Activated T-helper 1 cell treated with Interleukin-2 at 50 U/mL for 16 hours (primary cell): ENCODE measurements at places on chromosomes 4 and X.
A peak's percentile ranks its signal among the peaks of the same experiment; 100 is the strongest.

- no peak for DNase-seq
Observed at GRCh38 chr4:2947926-2948325, 15.3 kb downstream of the NOP14 start.

- no peak for DNase-seq
Observed at GRCh38 chr4:174549721-174550120, 27.4 kb upstream of the HPGD start.

DNA sequence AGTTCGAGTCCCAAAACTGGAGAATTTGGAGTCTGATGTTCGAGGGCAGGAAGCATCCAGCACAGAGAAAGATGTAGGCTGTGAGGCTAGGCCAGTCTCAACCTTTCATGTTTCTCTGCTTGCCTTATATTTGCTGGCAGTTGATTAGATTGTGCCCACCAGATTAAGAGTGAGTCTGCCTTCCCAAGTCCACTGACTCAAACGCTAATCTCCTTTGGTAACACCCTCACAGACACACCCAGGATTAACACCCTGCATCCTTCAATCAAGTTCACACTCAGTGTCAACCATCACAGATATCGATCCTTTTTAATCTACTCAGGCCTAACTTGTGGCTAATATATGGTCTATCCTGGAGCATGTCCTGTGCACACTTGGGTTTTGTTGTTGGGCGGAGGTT lies 18.0 kb upstream of the MAEA start:
- no peak for DNase-seq

DNA sequence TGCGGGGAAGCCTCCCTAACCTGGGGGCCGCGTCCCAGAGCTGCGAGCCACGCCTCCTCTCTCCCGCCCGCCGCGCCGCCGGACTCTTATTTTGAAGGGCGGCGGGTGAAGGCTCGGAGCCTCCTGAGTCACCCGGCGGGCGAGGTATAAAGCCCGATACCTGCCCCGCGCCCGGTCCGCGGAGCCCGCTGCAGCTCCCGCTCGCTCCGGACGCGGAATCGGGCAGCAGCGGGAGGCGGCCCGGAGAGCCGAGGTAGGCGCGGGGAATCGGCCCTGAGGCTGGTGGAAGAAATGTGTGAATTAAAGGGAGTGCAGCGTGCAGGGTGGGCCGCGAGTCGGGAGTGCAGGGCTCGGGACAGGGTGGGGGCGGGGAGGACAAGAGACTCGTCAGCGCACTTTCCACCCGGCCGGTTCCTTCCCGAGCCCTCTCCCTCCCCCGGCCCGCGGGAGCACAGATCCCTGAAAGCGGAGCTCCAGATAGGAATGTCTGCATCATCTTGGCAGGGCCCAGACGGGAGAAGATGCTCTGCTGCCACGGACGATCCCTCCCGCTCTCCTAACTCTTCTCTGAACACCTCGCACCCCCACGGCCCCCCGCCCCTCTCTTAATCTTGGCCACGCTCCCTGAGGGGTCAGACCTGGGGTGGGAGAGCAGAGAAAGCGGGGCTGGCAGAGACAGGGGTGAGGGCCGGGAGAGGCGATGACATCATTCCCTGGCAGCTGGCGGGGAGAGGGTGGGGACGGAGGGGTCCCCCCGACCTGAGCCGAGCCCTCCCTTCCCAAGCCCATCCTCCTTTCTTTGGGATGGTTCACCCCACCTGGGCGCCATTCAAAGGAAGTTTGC lies 177.9 kb downstream of the CBR4 start:
- peak; percentile 10 for DNase-seq

DNA sequence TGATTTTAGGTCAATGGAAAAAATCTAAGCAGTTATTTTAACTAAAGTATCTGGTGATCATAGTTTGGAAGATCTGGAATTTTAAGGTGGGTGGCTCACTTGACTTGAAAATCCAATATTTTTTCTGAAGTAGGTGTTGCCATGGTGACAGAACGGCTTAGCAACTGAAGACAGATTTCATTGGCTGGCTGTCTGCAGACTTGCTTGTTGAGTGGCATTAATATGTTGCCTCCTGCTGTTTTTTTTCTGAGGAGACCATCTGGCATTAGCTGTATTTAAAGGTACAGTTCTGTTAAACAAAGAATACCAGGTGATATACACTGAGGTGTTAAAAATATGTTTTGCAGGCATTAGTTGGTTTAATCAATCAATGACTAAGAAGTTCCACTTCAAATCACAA lies 19.8 kb downstream of the CPE start:
- DNase-seq = no peak

DNA sequence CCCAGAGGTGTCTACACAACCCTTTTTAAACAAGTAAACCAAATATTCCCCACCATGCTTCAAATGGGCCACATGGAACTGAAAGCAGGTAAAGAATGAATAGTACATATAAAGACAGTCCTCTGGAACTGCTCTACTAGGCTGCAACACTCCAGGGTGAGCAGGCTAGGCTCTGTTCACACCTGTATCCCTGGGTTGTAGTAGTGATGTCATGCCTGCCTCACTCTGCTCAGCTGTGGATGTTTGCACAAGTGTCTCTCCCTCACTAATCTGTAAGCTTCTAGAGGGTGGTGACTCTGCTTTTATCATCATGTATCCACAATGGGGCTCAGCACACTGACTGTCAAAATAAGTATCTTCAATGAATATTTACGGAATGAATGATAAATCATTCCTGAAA lies 20.4 kb downstream of the LEF1 start:
- DNase-seq = no peak

DNA sequence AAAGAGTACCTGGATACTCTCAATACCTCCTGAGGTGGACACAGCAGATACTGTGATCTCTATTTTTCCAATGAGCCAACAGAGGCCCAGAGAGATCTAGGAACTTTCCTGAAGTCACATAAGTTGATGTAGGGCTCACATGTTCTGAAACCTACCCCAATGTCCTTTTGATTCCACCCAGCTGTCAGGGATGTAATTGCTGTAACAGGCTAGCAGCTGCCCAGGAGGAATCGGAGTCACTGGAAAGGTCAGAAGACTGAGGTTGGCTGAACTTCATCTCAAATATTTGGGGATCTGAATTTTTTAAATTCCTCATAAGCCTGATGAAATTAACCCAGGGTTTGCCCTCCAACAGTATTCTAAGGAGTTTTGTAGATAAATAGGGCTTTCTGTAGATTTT lies 52.5 kb upstream of the PROM1 start:
- DNase-seq = no peak

- DNase-seq = no peak
Observed at GRCh38 chr4:169147191-169147590, 123.6 kb downstream of the SH3RF1 start.

DNA sequence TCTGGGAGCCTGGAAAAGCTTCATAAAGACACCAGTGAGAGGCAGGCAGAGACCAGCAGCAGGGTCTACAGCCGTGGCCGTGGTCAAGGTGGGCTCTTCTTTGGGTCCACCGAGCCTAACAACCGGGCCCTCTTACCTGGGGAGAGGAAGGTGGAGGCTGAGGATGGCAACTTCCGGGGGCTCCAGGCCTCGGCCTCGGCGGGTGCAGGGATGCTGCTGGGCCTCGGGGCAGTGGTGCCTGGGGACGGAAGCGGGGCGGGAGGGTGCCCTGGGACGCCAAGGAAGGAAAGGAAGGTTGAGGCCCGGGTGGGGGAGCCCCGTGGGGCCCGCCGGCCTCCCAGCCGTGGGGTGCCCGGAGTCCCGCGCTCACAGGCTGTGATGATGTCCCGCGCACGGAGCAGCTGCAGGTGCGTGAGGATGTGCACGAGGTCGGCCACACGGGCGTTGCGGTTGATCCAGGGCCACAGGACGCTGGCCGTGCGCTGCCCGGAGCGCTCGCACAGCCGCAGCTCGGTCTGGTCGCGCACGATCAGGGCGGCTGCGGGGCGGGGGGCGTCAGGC lies 561 bp downstream of the IRAK1 start:
- DNase-seq = no peak

DNA sequence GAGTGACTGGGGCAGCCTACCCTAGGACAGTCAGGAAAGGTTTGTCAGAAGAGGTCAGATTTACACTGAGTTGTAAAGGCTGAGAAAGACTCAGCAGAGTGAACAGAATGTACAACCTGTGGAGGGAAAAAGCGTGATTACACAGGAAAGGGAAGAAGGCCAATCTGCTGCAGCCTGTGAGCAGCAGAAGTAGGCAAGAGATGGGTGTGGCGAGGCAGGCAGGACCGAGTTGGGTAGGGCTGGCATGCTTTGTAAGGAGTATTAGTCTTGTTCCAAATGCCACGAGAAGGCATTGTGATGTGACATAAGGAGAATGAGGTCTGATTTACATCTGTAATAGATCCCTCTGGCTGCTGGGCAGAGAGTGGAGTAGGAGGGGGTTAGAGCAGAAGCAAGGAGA lies 12.6 kb downstream of the SGMS2 start:
- DNase-seq = no peak

GRCh38 chr4:38752941-38753806 lies 29.6 kb downstream of the TLR10 start:
- DNase-seq = no peak

DNA sequence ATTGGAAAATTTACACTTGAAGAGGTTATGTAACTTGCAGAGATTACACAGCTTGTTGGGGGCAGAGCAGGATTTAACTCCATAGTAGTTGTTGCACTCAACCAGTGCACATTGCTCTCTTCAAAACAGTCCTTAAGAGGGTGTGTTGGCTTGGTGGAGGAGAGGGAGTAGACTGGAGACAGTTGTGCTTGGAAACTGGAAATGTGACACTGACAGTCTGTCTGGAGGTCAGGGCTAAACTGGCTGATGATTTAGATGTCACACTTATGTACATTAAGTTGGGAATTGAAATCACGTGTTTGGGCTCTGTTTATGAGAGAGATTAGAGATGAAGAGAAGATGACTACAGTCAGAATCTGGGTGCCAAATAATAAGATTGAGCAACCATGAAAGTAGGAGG lies 32.9 kb downstream of the CCSER1 start:
- DNase-seq = no peak

GRCh38 chrX:118536687-118537461 lies 41.3 kb downstream of the DOCK11 start:
- DNase-seq = peak; percentile 23

- no peak for DNase-seq
Observed at GRCh38 chr4:152265149-152265621, 270.7 kb downstream of the FBXW7 start.

DNA sequence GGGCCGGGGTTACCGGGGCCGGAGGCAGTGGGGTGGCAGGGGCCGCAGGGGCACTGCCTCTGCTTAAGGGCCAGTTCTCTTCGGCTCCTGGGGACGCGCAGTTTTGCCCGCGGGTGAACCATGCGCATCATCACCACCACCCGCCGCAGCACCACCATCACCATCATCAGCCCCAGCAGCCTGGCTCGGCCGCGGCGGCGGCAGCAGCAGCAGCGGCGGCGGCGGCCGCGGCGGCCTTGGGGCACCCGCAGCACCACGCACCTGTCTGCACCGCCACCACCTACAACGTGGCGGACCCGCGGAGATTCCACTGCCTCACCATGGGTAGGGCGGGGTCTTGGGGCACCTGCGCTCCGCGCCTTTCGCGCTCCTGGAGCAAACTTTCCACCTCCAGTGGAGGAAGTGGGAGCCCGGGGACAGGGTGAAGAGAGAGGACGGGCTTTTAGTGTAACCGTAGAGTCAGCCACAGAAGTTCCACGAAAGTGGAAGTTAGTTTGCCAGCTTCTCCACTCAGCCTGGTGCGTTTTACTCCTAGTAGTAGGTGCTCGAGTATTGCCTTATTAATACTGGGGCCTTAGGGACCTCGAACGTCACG lies 729 bp downstream of the GSX2 start:
- DNase-seq = no peak

- DNase-seq = no peak
Observed at GRCh38 chrX:16239211-16239610, 71.9 kb downstream of the MAGEB17 start.

DNA sequence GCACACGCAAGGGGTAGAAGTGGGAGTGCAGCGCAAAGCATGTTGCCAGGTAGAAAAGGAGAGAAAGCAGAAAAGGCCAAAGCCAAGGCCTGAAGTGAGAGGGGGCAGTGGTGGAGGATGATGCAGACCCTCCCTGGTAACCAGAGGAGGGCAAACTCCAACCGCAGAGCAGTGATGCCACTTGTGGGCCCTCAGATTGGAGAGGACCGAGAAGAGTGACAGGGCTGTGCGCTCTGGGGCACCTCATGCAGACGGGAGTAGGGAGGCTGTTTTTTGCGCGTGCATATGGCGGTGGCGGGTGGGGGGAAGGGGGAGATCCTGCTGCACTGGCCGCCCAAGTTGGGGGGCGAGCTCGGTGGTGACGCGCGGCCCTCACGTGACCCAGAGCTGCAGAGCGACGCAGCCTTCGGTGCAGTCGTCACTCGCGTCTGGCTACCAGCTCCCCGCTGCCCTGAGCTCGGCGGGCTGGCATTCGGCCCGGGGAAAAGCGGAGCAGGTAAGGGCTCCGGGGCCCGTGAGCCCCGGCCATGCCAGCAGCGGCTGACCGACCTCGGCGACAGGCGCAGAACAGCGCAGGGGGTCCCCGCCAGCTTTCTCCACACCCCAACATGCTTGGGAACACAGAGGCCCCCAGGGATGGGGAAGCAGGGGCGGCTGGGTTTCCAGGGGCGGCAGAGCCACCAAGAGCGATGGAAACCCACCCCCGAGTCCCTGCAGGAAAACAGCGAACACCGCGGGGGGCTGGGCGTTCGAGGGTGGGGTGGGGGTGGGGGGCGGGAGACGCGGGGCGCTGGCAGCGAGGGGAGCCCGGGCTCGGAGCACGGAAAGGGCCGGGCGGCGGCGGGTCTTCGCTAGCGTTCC lies at the start of gene BEX3:
TSS of gene BEX3 (plus strand) at position 421 of the 861 bp plus-strand sequence. CDS start 984 bp downstream, outside the sequence.
- DNase-seq = no peak

GRCh38 chr4:20761382-20761781 lies 61.1 kb downstream of the PACRGL start:
- DNase-seq = no peak

DNA sequence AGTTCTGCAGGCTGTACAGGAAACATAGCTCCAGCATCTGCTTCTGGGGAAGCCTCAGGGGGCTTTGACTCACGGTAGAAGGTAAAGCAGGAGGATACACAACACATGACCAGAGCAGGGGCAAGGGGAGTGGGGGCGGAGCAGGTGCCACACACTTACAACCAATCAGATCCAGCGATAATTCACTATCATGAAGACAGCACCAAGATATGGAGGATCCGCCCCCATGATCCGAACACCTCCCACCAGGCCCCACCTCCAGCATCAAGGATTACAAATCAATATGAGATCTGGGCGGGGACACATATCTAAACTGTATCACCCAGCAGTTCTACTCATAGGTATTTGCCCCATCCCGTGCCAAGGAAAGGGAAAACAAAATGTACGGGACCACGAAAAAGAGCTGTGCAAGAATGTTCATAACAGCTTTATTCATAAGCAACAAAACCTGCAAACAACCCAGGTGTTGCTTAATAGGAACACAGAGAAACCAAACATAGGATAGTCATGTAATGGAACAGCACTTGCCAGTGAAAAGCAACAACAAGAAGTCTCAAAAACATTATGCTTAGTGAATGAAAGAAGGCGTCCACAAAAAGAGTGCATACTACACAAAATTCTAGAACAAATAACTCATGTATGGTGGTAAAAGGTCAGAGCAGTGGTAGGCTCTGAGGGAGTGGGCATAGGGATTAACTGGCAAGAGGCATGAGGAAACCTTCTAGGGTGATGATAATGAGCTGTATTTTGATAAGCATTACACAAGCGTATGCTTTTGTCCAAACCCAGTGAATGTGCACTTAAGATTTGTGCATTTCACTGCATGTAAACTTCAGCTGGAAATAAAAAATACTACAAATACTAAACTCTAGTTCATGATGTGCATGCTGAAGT lies 130.9 kb upstream of the FAM9B start:
- DNase-seq = no peak
